Activated CD4-positive, alpha-beta memory T cell treated with anti-CD3 and anti-CD28 coated beads, Interleukin-2, amount 10 ng/mL, durations not matched to agents 7 days and 5 days (primary cell): ENCODE measurements at places on chromosomes 13 and 19. TPM values are rescaled to one million over a fixed set of nuclear protein-coding genes. Genes with fewer than 3 reads are reported as not detected.

Gene RAB20
- total RNA-seq = 7.2 TPM

Gene VAV1
- total RNA-seq = 107 TPM

Gene ACER1
- total RNA-seq = 0.15 TPM

- no peaks in the 10 kb centered on the region for H3K36me3 ChIP-seq
- peaks cover 4% of the 10 kb centered on the region for H3K4me1 ChIP-seq
- peaks cover 3% of the 10 kb centered on the region for H3K27me3 ChIP-seq
- no peak overlapping the region for H3K4me3 ChIP-seq
- no peak overlapping the region for H3K27ac ChIP-seq
- DNase-seq = no peak
These were observed 52.0 kb downstream of the STARD13 start for GRCh38 chr13:33233547-33233946.

GRCh38 chr19:46967578-46968032, 52.0 kb upstream of the NPAS1 start:
- H3K4me1 ChIP-seq = peaks cover 65% of the 10 kb centered on the region
- peaks cover 52% of the 10 kb centered on the region for H3K36me3 ChIP-seq
- DNase-seq = peak; percentile 66
- H3K27me3 ChIP-seq = no peaks in the 10 kb centered on the region
- H3K27ac ChIP-seq = peak overlapping the region; percentile 83

GRCh38 chr19:33375156-33375836, 1.8 kb downstream of the CEBPG start:
- no peaks in the 10 kb centered on the region for H3K27me3 ChIP-seq
- H3K4me3 ChIP-seq = peak overlapping the region; percentile 88
- H3K4me1 ChIP-seq = peaks cover 56% of the 10 kb centered on the region

DNA sequence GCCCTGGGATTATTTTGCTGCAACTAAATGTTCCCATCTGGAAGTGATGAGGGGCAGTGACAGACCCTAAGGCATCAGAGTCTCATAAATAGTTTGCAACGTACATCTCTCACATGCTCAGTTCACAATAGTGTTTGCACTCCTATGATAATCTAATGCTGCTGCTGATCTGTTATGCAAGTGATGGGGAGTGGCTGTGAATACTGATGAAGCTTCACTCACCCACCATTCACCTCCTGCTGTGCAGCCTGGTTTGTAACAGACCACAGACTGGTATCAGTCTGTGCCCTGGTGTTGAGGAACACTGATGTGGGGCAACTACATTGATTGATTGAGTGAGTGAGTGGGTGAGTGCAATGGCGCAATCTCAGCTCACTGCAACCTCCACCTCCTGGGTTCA, 54.9 kb downstream of the ZNF726 start:
- H3K4me1 ChIP-seq = no peaks in the 10 kb centered on the region
- no peak overlapping the region for H3K27ac ChIP-seq
- H3K36me3 ChIP-seq = peaks cover 5% of the 10 kb centered on the region
- DNase-seq = no peak
- no peak overlapping the region for H3K4me3 ChIP-seq

- H3K27ac ChIP-seq = no peak overlapping the region
- H3K4me3 ChIP-seq = no peak overlapping the region
- DNase-seq = no peak
- no peaks in the 10 kb centered on the region for H3K27me3 ChIP-seq
These were observed 17.3 kb upstream of the FCGBP start for GRCh38 chr19:39951686-39952085.

DNA sequence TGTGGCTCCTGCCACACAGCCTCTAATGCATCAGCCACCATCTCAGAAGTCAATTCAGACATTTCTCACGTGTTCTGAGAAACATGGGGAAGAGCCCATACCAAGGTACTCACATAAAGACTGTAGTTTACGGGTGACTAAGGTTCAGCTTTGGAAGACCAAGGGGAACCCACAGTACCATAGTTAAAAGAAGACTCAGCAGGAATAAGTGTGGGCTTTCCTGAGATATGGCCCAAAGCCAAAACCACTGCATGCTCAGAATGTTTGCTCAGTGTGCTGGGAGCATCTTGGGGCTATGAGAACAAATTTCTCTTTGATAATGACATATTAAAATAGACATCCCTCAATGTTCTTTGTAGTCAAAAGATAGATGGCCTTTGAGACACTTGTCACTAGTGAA, 283.8 kb downstream of the DCT start:
- H3K27me3 ChIP-seq = no peaks in the 10 kb centered on the region
- no peak for DNase-seq
- H3K4me1 ChIP-seq = no peaks in the 10 kb centered on the region
- no peak overlapping the region for H3K4me3 ChIP-seq

DNA sequence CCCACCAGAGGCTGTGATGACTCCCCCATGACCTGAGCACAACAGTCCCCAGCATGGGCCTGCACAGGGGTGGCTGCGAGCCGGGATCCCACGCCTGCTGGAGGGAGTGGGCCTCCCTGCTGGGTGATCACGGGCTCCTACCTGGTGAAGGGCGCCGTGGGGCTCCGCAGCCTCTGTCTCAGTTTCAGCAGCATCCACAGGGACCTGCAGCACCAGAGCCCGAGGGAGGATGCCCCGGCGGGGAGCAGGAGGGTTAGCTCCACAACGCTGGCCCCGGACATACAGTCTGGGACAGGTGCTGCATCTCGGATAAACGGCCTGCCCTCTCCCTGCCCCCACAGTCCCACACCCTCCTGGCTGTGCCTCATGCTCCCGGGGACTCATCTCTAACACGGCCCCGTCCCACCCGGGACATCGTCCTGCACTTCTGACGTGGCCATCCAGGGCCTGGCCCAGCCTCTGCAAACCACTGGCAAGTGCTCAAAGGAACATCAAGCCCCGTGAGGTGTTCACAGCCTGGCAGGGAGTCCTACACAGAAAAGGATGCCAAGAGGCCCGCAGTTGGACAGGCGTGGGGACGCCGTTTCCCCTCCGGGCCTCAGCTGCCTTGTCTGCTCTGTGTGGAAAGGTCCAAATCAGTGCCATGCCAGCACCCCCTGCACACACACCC, 10.5 kb downstream of the PEX11G start:
- H3K27me3 ChIP-seq = no peaks in the 10 kb centered on the region
- H3K36me3 ChIP-seq = no peaks in the 10 kb centered on the region
- no peak overlapping the region for H3K4me3 ChIP-seq
- peaks cover 3% of the 10 kb centered on the region for H3K4me1 ChIP-seq

DNA sequence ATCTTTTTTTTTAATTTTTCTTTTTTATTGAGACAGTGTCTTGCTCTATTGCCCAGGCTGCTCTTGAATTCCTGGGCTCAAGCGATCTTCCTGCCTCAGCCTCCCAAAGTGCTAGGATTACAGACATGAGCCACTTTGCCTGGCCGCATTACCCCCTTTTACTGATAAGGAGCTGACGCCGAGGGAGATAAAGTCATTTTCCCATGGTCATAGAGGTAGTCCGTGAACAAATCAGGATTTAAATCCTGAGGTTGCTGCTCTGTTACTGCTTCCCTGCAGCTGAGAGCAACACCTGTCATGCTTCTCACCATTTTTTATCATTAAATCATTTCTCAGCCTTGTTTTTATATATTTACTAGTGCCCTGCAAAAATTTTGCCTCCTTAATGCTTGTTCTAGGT, 7.4 kb downstream of the CYSLTR2 start:
- peaks cover 7% of the 10 kb centered on the region for H3K36me3 ChIP-seq
- H3K27me3 ChIP-seq = no peaks in the 10 kb centered on the region
- H3K4me1 ChIP-seq = peaks cover 22% of the 10 kb centered on the region
- no peak overlapping the region for H3K4me3 ChIP-seq

DNA sequence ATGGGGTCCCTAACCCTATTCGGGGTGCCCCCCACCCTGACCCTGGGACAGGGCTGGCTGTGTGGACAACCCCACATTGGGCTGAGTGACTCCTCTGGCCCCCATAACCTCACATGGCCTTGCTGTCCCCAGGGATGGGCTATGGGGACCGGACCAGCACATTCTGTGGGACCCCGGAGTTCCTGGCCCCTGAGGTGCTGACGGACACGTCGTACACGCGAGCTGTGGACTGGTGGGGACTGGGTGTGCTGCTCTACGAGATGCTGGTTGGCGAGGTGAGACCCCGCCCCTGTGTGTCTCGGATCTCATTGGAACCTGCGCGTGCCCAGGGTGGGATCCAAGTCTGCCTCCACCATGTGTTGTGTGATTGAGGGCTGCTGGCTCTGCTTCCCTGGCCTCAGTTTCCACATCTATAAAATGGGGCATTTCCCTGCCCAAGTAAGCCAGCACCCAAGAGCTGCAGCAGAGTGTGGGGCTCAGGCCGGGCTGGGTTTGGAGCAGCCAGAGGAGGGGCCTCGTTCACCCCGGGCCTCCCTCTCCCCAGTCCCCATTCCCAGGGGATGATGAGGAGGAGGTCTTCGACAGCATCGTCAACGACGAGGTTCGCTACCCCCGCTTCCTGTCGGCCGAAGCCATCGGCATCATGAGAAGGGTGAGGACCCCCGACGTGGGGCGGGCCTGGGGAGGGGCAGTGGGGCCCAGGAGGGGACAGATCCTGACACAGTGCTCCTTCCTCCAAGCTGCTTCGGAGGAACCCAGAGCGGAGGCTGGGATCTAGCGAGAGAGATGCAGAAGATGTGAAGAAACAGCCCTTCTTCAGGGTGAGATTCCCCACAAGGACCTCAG, 4.9 kb downstream of the PTGER1 start:
- H3K27ac ChIP-seq = no peak overlapping the region
- peaks cover 23% of the 10 kb centered on the region for H3K36me3 ChIP-seq
- H3K27me3 ChIP-seq = peaks cover 15% of the 10 kb centered on the region
- no peak for DNase-seq
- peaks cover 15% of the 10 kb centered on the region for H3K4me1 ChIP-seq

GRCh38 chr13:19864024-19864745, 736 bp upstream of the ZMYM5 start:
- H3K27me3 ChIP-seq = no peaks in the 10 kb centered on the region
- DNase-seq = peak; percentile 69
- peak overlapping the region; percentile 95 for H3K27ac ChIP-seq
- peak overlapping the region; percentile 81 for H3K4me3 ChIP-seq
- peaks cover 33% of the 10 kb centered on the region for H3K36me3 ChIP-seq
